ENCODE measurements at places on chromosomes 2 and 18.

- DNase-seq, result no peak
Measured at GRCh38 chr2:157193461-157193860, 64.0 kb upstream of the GALNT5 start.

GRCh38 chr2:150919901-150920300, 341.8 kb downstream of the RBM43 start:
- DNase-seq, result no peak

DNA sequence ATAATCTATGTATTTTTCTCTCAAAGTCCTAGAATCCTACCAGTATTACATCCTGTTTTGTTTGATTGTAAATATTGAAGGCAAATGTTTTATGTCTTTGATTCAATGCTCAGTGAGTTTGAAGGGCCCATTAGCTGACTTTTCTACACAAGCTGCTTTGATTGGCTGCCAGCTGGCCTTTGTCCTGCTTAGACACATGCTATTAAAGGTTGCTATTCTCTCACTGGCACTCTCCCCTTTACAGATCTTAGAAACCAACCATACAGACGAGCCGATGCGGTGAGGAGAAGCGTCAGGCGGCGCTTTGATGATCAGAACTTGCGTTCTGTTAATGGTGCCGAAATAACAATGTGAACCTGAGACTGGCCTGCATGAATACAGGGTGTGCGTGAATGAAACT, 69.7 kb downstream of the PRPF40A start:
- DNase-seq, result no peak

- no peak for DNase-seq
Measured at GRCh38 chr2:178200331-178200730, 6.0 kb downstream of the OSBPL6 start.

DNA sequence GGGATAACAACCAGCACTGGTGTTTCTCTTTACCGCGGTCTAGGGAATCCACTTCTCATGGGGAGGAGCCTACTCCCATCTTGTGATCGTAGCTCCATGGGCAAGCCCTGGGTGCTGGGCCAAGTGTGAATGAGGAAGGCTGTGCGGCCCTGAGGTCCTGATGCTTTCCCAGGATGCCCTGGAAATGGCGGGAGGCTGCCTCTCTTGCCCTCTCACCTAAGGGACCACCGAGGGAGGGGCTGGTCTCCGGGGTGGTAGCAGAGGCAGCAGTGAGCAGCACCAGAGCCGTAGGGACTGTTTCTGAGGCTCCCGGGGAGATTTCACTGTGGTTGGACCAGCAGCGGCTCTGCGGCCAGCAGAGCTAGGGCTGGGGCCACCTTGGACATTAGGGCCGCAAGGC, 15.5 kb upstream of the NPPC start:
- no peak for DNase-seq

- DNase-seq, result no peak
Measured at GRCh38 chr2:62398356-62398755, 107.6 kb downstream of the TMEM17 start.

DNA sequence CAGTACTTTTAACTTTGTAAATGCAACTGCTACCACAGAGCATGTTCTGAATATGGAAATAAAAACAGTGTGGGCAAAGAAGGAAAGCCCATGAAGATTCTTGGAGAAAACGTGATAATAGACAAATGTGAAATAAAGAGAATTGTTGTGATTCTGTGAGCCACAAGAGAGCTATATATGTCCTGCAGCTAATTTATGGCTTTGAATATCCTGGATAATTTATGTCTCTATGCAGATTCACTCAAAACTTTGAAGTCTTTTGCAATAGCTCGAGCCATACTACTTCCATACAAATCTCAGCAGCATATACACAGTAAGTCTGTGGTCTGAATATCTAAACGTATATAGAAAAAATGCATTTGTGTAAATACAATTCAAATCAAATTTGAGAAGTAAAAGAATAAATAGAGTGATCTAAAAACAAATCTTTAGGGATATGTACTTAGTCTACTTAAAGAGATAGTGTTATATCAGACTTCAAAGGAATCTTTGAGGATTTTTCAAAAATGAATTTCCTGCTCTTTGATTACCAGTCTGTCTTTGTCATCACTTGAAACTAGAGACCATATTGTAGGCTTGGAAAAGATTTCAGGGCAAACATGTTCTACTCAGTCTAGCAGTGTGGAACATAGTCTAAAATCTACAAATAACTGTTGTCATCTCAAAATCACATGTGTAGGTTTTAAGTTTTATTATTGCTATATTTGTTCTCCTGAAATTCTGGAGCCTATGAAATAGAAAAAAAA, 107.1 kb downstream of the CSRNP3 start:
- no peak for DNase-seq

- DNase-seq, result no peak
Measured at GRCh38 chr2:1572638-1573037, 159.4 kb downstream of the TPO start.

DNA sequence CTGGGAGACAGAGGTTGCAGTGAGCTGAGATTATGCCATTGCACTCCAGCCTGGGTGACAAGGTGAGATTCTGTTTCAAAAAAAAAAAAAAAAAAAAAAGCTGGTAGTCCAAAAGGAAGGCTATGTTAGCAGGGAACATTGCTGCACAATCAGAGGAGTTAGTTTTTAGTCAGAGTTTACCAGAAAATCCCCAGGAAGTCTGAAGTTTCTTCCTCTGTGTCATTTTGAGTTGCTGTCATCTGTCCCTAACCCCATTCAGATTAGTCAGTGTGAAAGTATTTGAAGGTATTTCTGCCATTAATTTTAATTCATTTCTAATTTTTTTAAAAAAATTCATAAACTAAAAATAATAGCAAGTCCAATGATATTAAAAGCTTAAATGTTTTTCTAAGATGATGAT, 33.5 kb upstream of the CERS6 start:
- no peak for DNase-seq
